ENCODE measurements at places on chromosomes 1 and 21. TPM values are rescaled to one million over a fixed set of nuclear protein-coding genes. Genes with fewer than 3 reads are reported as not detected.

Gene UBXN11
- 28.8 TPM for total RNA-seq

Gene HRNR
- total RNA-seq: not detected

Gene KLF17
- not detected for total RNA-seq

Gene TTC24
- total RNA-seq: not detected

DNA sequence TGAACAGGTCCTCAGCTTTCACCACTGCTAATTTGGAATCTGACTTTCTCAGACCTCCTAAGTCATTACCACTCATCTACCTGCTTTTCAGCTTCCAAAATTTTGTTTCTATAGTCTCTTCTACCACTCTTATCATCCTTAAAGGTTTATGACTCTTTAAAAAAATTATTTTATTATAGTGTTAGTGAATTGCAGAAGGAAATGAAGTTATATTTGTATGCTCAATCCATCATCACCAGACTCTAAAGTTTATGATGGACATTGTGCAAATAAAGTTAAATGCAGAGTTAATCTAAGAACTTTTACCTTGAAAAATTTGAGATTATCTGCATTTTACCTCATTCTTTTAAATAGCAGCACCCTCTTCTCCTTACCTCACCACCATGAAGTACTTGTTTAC, 14.6 kb downstream of the CDC42BPA start:
- DNase-seq: no peak

DNA sequence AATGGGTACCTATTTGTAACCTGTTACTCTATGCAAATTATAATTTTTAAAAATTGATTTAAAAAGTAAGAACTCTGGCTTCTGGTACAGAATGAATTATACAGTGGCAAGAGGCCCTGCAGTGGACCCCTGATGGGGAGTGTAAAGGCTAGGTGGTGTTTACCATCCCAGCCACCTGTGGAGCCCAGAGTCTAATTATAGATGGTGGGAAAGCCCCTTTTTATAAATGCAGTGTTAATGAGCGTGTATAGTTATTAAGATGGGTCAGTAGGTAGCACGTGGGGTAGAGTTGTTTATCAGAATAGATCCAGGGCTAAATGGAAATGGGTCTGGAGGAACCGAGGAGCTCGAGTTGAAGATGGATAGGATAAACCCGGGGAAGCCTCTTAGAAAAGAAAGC, 13.9 kb upstream of the PRELP start:
- DNase-seq: no peak

DNA sequence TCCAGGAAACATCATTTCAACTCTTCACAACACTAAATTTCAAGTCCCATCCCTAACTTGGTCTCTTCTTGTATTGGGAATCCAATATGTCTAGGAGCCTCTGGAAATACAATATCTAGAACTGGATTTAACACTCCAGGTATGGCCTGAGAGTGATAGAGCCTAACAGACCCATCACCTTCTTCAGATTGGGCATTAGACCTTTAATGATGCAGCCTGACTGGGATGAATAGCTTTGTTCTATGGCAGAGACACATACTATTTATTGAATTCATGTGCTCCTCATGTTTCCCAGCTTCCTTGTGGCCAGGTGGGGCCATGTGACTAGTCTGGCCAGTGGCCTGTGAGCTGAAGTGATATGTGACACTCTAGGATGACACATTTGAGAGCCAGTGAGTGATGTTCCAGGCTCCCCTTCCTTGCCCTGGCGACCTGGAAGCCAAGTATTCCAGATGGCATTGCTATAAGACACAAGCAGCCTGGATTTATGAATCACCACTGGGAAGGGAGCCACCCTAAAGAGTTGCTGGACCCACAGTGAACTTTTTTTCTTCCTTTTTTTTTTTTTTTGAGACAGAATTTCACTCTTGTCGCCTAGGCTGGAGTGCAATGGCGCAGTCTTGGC, 31.0 kb upstream of the POU3F1 start:
- DNase-seq: no peak

DNA sequence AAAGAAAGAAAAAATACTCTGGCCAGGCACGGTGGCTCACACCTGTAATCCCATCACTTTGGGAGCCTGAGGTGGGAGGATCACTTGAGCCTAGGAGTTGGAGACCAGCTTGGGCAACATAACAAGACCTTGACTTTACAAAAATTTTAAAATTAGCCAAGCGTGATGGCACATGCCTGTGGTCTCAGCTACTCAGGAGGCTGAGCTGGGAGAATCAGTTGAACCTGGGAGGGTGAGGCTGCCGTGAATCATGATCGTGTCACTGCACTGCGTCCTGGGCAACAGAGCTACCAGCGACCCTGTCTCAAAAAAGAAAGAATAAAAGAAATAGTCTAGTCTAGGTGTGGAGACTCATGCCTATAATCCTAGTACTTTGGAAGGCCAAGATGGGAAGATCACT, 22.3 kb downstream of the RRP1B start:
- no peak for DNase-seq

- no peak for DNase-seq
Observed at GRCh38 chr1:162716552-162716951, 74.0 kb upstream of the HSD17B7 start.

DNA sequence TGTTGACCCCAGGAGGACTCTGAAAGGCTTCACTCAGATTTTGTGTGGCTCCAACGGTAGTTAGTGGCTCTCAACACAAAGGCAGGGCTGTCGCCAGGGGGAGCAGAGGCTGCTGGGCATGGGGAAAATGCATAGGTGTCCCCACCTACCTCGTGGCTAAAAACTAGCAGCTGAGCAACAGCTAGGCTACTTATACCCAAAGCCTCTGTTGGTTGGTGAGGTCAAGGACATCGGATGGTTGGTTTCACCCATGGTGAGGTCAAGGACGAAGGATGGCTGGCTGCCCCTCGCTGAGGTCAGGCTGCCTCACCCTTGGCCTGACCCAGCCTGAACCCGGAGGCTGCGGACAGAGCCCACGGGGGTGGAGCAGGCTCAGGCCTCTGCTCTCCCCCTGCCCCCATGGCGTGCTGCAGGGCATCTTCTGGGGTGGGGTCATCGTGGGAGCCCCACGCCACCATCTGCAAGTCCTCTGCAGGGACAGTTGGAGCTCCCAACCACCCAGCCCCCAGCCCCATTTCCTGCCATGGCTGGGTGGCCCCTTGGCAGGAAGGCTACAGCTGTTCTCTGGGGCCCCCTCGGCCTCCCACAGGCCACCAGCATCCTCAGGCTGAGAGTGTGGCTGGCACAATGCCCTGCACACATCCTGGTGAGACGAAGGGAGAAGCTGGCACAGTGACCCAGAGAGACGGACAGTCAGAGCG, 8.5 kb upstream of the GNB1 start:
- no peak for DNase-seq

DNA sequence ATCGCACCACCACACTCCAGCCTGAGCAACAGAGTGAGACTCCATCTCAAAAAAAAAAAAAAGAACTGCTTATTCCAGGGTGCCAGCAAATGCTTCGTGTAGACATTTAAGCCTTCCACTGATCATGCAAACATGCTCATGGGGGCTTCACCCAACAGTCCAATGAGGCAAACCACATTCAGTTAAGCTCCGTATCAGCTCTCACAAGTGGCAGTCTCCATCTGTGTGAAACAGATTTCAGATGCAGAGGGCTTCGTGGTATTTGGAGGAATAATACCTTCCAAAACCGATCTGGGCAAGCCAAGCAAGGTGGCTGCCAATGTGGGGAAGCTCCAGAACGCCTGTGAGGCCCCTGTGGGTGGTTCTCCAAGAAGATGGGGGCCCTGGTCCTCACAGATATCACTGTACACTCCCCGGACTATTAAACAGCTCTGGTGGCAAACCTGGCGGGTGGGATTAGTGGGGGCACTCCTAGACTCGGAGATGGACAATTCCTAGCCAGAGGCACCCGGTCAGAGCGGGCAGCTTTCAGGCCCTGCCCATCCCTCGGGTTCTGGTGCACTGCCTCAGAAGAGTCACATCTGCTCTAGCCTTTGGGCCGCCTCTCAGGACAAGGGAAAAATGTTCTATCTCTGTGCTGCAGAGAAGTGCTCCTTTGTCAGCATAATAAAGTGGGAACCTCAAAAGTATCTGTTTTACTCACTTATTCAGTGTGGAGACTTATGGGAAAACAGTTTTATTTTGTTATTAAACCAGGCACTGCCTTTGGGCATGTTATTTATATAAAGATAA, 10.2 kb downstream of the CREG1 start:
- no peak for DNase-seq

All from ovary (tissue), 10 donors.